B cell (primary cell): ENCODE measurements at places on chromosomes 5 and 9.

- H3K27ac ChIP-seq = no peak overlapping the region
- H3K27me3 ChIP-seq = no peaks in the 10 kb centered on the region
- no peak for DNase-seq
- no peak overlapping the region for H3K4me3 ChIP-seq
- no peaks in the 10 kb centered on the region for H3K4me1 ChIP-seq
These were observed 171.1 kb downstream of the ARHGEF28 start for GRCh38 chr5:73797132-73797510.

- no peak overlapping the region for H3K27ac ChIP-seq
- no peaks in the 10 kb centered on the region for H3K36me3 ChIP-seq
- DNase-seq = no peak
- H3K4me3 ChIP-seq = no peak overlapping the region
- peaks cover 5% of the 10 kb centered on the region for H3K27me3 ChIP-seq
- H3K4me1 ChIP-seq = no peaks in the 10 kb centered on the region
These were observed 110.2 kb downstream of the PCSK1 start for GRCh38 chr5:96322865-96323264.

DNA sequence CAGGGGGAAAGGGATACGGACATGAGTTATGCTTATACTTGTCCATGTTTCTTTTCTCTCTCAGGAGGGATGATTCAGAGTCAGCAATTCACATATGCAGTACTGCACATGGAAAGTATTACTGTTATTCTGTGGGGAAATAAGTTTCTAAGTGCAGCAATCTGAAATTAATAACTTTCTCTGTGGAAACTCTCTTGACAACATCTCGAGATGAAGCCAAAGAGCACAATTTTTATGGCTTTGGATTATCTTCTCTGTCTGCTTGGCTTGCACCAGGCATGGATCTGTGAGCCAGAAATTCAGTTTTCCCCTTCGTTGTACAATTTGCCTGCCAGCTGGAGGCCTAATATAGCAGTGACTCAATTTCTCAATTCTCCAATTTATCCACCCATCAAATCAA, 2.5 kb upstream of the NDFIP1 start:
- H3K27ac ChIP-seq = no peak overlapping the region
- no peak for DNase-seq
- H3K27me3 ChIP-seq = no peaks in the 10 kb centered on the region
- peaks cover 14% of the 10 kb centered on the region for H3K4me1 ChIP-seq

DNA sequence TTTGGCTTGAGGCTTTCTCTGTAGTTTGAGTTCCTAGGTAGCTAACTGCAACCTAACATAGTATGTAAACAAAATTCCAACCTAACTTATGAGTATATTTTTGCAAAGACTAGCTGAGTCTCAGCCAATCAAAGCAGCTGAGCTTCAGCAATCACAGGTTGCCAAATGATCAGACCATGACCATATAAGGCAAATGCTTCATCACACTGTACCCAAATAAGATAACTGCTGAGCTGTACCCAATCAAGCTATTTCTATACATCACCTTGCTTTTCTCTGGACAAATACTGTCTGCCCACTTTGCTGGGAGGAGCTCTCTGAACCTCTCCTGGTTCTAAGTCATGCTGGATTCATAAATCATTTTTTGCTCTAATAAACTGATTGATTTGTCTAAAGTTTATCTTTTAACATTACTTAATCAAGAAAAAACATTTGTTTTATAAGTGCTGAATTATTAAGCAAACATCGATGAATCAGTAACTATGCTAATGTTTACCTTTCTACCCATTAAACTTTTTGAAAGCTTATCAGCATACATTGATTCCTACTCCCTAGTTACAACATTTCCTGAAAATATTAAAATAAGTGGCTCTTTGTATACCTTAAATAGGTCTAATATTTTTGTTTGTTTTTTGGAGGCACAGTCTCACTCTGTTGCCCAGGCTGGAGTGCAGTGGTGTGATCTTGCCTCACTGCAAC, 129.7 kb upstream of the PCA3 start:
- H3K4me1 ChIP-seq = peaks cover 3% of the 10 kb centered on the region
- DNase-seq = no peak
- H3K36me3 ChIP-seq = no peaks in the 10 kb centered on the region
- no peak overlapping the region for H3K27ac ChIP-seq
- no peaks in the 10 kb centered on the region for H3K27me3 ChIP-seq

DNA sequence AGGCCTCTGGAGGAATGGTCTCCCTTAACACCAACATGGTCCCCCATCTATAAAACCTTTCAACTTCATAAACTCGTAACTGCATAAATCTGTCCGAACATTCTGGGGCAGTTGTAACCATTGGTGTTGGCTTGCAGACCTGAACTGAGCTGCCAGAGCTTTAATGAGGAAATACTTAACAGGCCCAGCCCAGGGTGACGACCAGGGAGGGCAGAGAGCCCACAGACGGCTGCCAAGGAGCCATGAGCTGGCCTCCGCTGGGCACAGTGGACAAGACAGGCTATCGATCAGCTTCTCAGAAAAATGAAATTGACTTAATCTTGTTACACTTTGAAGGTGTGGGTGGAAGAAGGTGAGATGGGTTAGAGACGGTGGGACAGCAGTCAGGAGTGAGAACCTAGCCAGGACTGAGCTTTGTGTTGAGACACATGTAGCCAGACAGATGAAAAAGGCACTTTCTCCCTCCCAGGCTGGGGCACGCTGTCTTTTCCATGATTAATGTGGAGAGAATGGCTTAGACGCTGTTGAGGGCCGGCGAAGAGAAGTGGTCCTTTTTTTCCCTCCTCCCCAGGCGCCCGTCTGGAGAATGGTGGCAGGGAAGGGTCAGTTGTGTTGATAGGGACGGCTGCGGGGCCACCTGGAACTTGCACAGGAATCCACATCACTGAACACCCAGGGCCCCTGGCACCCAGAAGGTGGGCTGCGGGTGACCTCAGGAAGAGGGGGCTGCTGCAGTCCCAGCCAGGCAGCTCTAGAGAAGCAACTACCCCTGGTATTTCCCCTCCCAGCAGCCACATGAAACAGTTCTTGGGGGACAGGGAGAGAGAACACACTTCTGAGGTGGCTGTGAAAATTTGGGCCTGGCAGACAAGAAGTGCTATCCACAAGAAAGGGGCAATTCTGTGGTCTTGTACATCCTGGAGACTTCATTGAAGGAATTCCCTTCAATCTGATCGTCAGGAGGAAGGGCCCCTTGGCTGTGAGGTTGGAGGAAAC, 27.3 kb upstream of the TCOF1 start:
- no peak overlapping the region for H3K27ac ChIP-seq
- no peaks in the 10 kb centered on the region for H3K27me3 ChIP-seq
- no peak for DNase-seq
- H3K36me3 ChIP-seq = no peaks in the 10 kb centered on the region

DNA sequence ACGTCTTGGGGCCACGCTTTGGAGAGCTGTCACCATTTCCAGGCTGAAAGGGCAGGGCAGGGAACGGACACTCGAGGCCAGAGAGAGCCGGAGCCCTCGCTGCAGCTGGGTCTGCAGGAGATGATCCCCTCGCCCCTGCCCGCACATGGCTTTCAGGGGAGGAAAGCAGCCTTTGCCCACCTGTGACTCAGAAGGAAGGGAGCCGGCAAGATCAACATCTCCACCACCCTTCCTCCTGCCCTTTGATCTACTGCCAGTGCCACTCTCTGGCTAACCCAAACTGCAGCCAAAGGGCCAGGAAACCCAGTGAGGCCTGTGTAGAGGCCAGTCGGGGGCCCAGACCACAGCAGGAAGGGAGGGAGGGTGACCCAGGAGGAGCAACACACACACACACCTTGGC, 137.1 kb upstream of the ERCC6L2 start:
- H3K27me3 ChIP-seq = no peaks in the 10 kb centered on the region
- no peak overlapping the region for H3K27ac ChIP-seq
- DNase-seq = no peak
- H3K4me3 ChIP-seq = no peak overlapping the region

DNA sequence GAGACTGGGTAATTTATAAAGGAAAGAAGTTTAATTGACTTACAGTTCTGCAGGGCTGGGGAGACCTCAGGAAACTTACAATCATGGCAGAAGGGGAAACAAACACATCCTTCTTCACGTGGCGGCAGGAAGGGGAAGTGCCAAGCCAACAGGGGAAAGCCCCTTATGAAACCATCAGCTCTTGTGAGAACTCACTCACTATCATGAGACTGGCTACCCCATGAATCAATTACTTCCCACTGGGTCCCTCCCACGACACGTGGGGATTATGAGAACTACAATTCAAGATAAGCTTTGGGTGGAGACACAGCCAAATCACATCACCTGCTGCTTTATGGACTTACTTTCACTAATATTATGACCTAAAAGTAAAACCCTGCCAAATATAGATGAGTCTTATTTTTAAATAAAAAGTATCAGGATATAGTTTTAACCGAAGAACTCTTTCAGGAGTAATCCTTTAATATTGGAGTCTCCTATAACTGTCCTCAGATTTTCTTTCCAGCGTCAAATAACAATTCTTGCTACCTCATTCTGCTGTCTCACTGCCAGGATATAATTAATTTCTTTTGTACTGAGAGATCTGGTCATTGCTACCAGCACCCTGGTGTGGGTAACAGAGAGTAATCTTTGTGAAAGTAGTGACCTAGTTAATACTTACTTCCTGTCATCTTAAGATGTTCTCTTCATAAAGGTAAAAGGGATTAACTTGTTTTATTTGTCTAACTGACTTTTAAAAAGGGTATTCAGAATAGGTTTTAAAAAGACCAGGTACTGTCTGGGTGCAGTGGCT, 68.6 kb downstream of the NLN start:
- H3K27ac ChIP-seq = peak overlapping the region; percentile 24
- no peaks in the 10 kb centered on the region for H3K4me1 ChIP-seq
- no peaks in the 10 kb centered on the region for H3K27me3 ChIP-seq
- no peaks in the 10 kb centered on the region for H3K36me3 ChIP-seq
- H3K4me3 ChIP-seq = no peak overlapping the region

DNA sequence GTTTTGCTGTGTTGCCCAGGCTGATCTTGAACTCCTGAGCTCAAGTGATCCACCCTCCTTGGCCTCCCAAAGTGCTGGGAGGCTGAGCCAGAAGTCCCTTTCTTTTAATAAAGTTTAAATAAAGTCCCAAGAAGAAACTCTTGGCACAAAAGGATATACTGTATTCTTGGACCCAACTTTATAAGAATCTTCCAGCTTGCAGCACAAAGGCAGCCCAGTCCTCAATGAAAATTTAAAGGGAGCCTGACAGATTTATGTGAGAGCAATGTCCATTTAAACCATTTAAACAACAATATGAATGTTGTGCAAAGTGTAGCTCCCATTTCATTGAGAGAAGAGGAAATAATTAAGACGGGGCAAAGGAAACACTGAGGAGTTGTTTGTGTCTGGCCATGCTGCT, 217.0 kb downstream of the DOCK8 start:
- H3K36me3 ChIP-seq = peaks cover 12% of the 10 kb centered on the region
- DNase-seq = no peak
- H3K4me3 ChIP-seq = no peak overlapping the region
- no peak overlapping the region for H3K27ac ChIP-seq

DNA sequence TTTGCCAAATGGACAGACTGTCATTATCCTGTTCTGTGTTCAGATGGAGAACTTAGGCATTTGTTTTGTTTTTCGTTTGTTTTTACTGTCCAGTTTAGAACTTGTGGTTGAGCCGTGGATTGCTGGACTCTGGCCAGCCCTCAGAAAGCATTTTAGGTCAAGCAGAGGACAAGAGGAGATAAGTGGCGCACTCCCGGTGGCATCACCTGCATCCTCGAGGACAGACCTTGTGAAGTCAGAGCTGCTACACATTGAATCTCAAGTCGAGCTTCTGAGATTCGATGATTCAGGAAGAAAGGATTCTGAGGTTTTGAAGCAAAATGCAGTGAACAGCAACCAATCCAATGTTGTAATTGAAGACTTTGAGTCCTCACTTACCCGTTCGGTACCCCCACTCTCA, 8.9 kb downstream of the MTRR start:
- H3K4me3 ChIP-seq = no peak overlapping the region
- no peaks in the 10 kb centered on the region for H3K4me1 ChIP-seq
- H3K27me3 ChIP-seq = no peaks in the 10 kb centered on the region
- no peak for DNase-seq
- H3K36me3 ChIP-seq = peaks cover 6% of the 10 kb centered on the region

DNA sequence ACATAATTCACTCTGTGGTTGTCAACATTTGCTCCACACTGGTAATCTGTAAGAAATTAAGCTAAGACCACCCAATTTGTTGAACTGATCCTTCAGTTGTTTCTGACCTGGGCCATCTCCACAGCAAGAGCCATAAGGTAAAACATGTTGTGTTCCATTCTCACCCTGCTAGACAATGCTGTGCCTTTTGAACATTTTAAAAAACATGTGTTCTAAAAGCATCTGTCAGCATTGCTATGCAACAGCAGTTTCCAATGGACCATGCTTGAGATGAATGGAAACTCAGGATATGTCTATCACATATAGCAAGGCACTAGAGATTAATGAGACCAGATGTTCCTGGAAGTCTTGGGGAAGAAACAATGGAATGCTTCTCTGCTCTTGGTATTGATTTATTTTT, 455.1 kb upstream of the RGMB start:
- DNase-seq = no peak
- no peak overlapping the region for H3K27ac ChIP-seq
- no peak overlapping the region for H3K4me3 ChIP-seq
- no peaks in the 10 kb centered on the region for H3K36me3 ChIP-seq
